ENCODE measurements at places on chromosomes 4 and X.

GRCh38 chrX:13212191-13212651, 107.6 kb downstream of the ATXN3L start:
- no peak for DNase-seq

GRCh38 chrX:153214934-153215333, 35.9 kb downstream of the MAGEA1 start:
- no peak for DNase-seq

- DNase-seq = no peak
These were observed 1.5 kb upstream of the EIF1AX start for GRCh38 chrX:20143111-20143510.

DNA sequence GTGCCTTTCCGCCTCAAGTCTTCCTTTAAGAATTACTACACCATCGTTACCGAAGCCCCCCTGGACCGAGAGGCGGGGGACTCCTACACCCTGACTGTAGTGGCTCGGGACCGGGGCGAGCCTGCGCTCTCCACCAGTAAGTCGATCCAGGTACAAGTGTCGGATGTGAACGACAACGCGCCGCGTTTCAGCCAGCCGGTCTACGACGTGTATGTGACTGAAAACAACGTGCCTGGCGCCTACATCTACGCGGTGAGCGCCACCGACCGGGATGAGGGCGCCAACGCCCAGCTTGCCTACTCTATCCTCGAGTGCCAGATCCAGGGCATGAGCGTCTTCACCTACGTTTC, 2.2 kb downstream of the PCDH10 start:
- no peak for DNase-seq

DNA sequence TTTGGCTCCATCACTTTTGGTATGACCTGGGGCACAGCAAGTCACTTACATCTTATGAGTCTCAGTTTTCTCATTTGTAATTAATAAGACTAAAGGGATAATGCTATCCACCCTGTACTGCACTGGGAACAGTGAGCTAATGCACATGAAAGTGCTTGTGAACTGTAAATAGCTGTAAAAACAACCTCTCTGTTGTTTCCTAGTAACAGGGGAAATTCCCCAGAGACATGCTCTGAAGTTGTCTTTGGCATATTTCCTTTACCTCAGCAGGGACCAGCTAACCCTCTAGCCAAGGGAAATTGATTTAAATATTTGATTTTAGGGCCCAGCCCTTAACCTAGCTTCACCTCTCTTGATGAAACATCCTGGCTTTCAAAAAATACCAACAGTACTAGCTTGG, 6.1 kb upstream of the CYSLTR1 start:
- DNase-seq = no peak

- no peak for DNase-seq
These were observed 152.0 kb downstream of the GASK1B start for GRCh38 chr4:158020734-158021346.

- no peak for DNase-seq
These were observed 9.2 kb downstream of the IRAK1 start for GRCh38 chrX:154010330-154011087.

GRCh38 chr4:17578482-17578891, 1.5 kb downstream of the LAP3 start:
- no peak for DNase-seq

DNA sequence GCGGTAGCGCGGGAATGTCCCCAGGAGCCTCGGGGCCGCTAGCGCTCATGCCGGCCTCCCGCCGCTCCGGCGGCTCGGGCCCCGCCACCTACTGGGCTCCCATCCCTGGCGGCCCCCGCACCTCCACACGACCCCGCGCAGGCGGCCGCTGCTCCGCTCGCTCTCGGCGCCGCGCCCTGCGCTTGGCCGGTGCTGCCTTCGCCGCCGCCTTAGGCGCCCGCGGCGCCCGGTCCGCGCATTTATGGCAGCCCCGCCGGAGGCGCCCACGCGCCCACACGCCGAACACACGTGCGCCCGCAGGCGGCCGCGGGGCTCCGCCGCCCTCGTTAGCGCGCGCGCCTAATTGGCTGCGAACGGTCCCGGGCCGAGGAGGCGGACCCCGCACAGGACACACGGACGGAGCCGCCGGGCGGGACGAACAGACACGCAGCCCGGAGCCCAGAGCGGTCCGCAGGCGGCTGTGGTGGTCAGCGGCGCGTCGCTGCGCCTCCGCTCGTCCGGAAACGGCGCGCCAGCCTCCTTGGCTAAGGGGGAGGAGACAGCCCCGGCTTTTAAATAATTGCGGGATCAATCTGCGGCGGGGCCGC, at the start of gene NKX1-1:
Gene NKX1-1, minus strand, starts transcription at position 49 of the 587 bp plus-strand sequence. Its CDS starts 0 bp downstream, at position 49.
- DNase-seq = no peak

DNA sequence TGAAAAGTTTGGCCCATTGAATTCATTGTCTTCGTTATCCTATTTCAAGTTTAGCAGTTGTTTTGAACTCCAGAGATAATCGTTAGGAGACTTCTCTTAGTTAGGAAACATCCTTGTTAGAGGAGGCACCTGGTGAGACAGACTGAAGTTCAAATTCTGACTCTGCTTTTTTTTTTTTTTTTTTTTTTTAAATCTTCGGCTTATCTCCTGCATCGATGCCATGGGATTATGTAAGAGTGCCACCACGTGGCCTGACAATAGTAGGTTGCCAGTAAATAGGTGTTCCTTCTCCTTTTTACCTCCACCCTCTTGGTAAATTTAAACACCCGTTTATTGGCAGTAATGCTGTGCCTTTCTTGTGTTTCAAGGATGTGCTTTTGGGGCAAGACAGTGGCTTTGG, 149.3 kb downstream of the SOWAHB start:
- DNase-seq = no peak

DNA sequence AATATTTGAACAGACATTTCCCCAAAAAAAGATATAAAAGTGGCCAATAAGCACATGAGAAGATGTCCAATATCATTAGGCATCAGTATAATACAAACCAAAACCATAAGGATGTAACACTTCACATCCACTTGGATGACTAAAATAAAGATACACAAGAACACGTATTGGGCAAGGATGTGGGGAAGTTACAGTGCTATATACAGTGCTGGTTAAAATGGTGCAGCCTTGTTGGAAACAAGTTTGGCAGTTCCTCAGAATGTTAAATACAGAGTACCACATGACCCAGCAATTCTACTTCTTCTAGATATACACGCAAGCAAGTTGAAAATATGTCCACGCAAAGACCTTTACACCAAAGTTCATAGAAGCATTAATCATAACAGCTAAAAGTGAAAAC, 58.9 kb downstream of the HAUS3 start:
- DNase-seq = no peak

GRCh38 chrX:111090458-111090857, 5.5 kb upstream of the PAK3 start:
- DNase-seq = no peak

DNA sequence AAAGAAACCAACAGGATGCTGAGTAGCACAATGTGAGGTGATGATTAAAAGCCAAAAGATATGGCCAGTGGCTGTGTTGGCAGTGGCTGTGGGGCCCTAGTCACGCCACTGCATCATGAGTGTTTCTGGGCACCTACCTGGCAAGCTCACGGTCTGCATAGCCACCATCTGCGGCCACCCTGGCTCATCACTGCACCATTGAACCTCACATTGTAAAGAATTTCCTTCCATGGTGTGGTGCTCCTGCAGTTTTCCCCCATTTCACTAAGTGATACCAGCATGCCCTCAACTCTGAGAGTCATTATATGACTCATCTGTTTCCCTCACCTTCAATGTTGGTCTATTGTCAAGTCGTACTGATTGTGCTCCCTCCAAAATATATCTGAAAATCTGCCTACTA, 45.5 kb upstream of the CLNK start:
- no peak for DNase-seq

- DNase-seq = no peak
These were observed 186.4 kb upstream of the PUDP start for GRCh38 chrX:7334253-7334935.

- DNase-seq = no peak
These were observed 11.1 kb downstream of the TBL1X start for GRCh38 chrX:9475984-9476383.

DNA sequence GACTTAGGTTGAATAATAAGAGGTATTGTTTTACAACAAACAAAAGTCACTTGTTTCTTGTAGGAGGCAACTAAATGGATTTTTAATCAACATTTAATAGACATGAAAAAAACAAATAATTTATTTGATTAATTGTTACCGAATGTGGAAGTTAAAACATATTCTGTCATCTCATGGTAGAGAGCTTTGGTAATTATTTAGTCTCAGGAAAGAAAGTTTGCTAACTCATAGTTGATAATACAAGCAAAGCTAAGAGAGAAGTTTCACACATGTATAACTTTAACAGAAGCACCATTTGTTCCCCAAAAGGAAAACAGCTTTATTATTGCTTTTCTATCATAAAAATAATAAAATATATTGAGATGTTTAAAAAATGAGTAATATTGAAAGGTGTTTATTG, 44.9 kb downstream of the GUCY1A1 start:
- no peak for DNase-seq

DNA sequence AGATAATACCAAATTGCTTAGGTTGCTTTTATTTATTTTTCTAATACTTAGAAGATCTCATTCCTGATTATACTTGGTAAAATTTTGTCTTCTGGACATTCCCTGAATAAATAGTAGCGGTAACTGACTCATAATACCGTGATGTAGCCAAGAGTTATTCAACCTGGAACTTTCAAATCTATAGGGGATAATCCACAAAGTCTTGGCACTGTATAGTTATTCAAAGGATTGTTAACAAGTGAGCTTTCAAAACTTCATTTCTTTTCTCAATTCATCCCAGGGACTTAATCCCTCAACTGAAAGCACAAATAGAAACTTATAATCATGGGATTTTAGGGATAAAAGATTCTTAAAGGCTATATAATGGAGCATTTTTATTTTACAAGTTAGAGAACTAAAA, 1383.3 kb downstream of the FAM133A start:
- DNase-seq = no peak

DNA sequence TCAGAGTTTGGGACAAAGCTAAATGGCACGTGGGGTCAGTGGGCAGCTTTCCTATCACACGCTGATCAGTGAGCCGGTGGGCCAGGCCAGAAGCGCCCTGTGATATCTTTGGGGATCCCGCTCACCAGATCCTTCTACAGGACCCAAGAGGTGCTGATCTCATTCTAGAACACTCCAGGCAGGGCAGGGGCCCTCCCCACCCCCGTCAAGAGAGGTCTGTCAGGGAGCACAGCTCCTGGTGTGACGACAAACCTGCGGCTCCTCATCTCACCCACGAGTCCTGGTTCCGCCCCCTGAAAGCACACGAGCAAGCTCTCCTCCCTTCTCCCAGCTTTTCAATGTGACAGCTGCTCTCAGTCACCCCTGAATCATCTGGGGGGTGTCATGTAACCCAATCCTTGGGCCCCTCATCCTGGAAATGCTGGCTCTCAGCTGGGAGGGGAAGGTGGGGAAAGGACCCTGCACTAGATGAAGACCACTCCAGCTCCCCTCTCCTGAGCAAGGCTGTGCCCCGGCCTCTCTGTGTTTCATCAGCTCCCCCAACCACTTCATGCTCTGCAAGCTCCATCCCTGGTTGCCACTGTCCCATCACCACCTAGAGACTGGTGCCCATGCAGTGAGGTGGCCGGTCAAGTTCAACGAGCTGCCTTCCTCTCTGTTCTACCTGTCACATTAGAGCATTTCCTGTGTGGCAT, 4.6 kb downstream of the HCFC1 start:
- DNase-seq = no peak

DNA sequence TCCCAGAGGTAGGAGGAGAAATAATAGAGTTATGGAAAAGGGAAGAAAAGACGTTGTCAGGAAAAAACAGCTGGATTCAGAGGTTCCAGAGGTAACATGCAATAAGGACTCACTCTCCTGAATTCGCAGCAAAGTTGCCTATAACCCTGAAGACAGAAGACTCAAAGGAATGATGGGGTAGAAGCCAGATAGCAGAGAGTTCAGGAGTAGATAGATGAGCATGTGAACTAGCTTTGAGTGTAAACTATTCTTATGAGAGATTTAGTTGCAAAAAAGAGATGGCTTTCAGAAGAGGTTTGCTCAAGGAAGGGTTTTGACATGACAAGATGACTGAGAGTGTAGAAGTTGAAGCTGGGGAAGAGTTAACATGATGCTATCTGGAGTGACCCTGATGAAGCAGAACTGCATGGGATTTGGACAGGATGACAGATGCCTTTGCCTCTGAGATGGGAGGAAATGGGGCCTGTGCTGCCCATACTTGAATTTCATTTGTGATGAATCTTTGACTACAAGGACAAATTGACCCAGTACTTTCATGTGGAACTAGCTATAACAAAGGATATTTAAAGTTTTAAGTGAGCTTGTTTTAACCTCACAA, 73.9 kb downstream of the AMELX start:
- no peak for DNase-seq

- DNase-seq = no peak
These were observed 675.4 kb downstream of the RAPGEF2 start for GRCh38 chr4:159778298-159778697.

DNA sequence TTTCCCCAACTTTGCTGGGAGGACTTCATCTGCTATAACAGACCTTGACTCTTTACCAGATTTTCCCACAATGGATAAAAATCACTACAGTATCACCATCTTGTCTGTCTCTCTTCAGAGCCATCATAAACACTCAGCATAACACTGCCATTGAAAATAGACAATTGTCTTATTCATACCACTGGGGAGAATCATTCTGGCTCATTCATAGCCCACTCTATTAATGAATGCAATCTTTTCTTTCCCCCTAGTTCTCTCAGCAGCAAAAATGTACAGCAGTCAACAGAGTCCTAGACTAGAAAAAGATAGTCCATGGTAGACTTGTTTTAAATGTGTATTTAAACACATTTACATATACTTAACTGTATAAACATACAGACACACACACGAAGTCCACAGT, 19.2 kb downstream of the SLC9A7 start:
- DNase-seq = no peak

GRCh38 chr4:29005838-29006237, 1714.3 kb upstream of the PCDH7 start:
- DNase-seq = no peak

- no peak for DNase-seq
These were observed 82.2 kb upstream of the BMP2K start for GRCh38 chr4:78693777-78694456.

- no peak for DNase-seq
These were observed 87.8 kb downstream of the SH3KBP1 start for GRCh38 chrX:19799319-19800182.
